T follicular helper cell (primary cell): ENCODE measurements at places on chromosomes 6 and 20.

DNA sequence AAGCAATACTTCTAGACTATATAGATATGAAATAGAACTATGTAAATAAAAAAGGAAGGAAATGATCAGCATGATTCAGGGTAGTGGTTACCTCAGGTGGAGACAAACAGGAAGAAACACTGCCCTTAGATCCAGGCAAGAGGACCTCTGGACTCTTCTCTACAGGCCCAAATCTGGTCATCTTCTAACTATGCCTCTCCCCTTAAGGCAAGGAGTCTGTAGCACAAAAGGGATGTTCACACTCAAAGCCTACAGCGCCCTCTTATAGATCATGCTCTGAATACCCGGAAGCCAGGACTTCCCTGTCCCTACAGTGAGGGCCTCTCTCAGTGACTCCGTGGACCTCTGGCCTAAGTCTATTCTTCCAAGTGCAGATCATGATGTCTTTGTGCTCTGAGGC is 30.4 kb upstream of the HIVEP2 start:
- no peak for DNase-seq

DNA sequence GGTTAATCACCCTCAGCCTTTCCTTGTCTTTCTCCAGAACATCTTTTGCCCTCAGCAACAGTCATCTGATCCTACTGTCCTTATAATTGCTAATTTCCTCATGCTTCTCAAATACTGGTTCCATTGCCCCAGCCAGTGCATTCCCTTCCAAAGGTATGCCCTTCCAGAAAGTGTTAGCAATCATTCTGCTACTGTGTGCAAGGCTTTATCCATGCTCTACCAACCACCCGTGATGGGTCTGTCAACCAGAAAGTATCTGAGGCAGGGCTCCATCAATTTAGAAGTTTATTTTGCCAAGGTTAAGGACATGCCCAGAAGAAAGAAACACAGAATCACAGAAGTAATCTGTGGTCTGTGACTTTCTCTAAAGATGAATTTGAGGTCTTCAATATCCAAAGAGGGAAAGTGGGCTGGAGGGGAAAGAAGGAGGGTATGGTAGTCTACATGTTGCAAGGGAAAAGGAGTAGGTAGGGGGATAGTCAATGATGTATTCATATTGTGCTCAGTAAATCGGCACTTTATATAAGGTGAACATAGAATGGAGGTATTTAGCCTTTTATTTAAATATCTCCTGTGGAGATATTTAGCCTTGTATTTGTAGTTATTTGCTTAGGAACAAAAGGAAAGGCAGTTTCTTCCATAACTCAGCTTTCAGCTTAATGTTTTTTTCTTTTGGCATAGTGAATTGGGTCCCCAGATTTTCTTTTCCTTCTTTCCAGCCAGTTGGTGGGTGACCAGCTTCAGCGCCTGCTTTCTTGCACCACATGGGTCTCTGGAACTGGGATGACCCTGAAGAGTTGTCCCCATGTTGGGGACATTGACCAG is 35.2 kb upstream of the PAQR8 start:
- DNase-seq, result no peak

DNA sequence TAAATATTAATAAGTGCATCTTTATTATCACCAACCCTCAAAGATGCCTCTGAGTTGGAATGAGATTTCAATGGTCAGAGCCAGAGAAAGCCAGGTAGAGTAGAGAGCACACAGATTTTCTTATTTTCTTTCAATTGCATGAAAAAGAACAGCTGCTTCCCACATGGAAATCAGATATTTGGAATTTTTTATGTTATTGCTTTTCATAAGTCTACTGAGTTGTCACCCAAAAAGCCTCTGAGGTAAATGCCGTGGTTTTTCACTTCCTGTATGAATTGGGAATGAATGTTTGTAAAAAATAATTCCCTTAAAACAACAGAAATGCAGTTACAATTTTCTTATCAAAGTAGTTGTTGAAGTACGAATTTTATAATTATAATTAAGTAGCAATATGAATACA is 563.1 kb downstream of the RFPL4B start:
- DNase-seq, result no peak

- no peak for DNase-seq
Observed at GRCh38 chr20:51995551-51995951, 193.2 kb upstream of the SALL4 start.

- DNase-seq, result no peak
Observed at GRCh38 chr6:79070206-79070825, 7.7 kb downstream of the PHIP start.

- no peak for DNase-seq
Observed at GRCh38 chr6:114276783-114277182, 66.0 kb downstream of the HS3ST5 start.

DNA sequence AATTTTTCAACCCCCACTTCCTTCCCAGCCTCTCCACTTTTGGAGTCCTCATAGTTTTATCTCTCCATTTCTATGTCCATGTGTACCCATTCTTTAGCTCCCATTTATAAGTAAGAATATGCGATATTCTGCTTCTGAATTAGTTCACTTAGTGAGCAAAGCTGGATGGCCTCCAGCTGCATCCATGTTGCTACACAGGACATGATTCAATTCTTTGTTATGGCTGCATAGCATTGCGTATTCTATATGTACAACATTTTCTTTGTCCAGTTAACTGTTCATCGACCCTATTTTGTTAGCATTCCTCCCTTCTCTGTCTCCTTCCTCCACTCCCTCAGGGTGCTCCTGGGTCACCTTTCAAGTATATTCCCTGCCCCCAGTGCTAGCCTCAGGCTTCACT is 210.0 kb upstream of the SSTR4 start:
- DNase-seq, result no peak

GRCh38 chr6:33688451-33689147 is 22.9 kb downstream of the UQCC2 start:
- DNase-seq, result no peak
